ENCODE measurements at places on chromosomes 2 and 18. TPM values are rescaled to one million over a fixed set of nuclear protein-coding genes. Genes with fewer than 3 reads are reported as not detected.

DNA sequence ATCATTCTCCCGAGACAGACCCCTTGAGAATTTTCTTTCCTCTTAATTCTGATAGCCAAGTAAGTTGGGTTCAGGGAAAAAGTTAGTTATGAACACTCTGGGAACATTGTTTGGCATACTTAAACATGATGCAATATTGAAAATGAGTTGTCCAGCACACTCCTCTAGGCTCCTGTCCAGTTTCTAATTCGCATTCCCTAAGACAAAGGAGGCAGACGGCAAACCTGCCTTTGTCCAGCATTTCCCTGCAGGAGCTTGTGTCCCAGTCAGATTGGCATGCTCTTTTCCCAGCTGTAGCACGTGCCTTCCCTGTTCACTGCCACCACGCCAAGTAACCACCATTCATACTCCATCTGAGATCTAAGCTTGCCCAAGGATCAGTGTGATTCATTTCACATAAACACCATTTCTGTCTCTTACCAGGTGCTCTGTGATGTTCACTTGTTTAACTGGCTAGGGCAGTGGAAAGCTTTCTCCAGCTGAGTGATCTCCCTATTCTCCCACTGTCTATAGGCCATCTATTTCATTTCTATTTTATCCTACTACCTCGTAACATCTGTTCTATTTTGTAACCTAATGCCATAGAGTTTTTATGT is 150.0 kb upstream of the EPB41L3 start:
- DNase-seq, result no peak

The POLR1A gene
- 74.6 TPM for total RNA-seq

The KATNAL2 gene
- total RNA-seq, result 0.27 TPM

GRCh38 chr2:230904856-230905447 is 20.1 kb downstream of the GPR55 start:
- DNase-seq, result no peak

GRCh38 chr2:144151851-144152250 is 368.1 kb downstream of the ZEB2 start:
- no peak for DNase-seq

DNA sequence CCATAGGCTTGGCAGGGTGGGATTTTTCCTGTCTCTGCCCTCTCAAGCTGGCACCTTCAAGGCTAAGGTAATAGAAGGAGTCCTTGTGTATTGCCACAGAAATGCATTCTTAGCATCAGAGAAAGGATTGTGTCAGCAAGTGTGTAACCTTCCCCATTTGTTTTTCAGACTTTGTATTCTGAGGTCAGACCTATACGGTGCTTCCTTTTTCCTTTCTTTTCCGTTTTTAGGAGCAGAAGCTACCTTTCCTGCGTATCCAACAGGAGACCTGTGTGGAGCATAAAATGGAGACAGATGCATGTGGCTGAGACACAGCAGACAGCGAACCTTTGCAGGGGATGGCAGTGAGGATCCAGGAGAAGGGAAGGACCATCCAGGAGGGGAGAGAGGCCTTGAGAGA is 46.6 kb downstream of the ARL5A start:
- no peak for DNase-seq

DNA sequence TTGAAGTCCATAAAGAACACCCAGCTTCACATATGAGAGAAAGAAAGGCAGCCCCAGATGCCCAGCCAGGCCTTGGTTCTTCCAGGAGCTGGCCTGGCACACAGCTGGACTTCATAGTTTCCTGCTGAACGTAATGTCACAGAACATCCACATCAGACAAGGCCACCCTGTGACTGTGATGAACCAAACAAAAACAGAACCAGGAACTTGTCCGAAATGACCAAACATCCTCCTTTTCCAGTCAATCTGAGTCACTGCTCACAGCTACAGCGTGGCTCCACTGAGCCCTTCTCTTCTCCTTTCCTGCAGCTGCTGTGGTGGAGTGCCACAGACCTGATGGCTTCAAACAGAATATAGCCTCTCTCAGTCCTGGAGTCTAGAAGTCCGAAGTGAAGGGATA is 45.4 kb upstream of the PAPOLG start:
- DNase-seq, result no peak

GRCh38 chr2:214203214-214203613 is 207.6 kb upstream of the VWC2L start:
- no peak for DNase-seq

The IL1RN gene
- total RNA-seq, result 4.2 TPM

GRCh38 chr2:65550246-65550645 is 117.8 kb upstream of the SPRED2 start:
- DNase-seq, result no peak

DNA sequence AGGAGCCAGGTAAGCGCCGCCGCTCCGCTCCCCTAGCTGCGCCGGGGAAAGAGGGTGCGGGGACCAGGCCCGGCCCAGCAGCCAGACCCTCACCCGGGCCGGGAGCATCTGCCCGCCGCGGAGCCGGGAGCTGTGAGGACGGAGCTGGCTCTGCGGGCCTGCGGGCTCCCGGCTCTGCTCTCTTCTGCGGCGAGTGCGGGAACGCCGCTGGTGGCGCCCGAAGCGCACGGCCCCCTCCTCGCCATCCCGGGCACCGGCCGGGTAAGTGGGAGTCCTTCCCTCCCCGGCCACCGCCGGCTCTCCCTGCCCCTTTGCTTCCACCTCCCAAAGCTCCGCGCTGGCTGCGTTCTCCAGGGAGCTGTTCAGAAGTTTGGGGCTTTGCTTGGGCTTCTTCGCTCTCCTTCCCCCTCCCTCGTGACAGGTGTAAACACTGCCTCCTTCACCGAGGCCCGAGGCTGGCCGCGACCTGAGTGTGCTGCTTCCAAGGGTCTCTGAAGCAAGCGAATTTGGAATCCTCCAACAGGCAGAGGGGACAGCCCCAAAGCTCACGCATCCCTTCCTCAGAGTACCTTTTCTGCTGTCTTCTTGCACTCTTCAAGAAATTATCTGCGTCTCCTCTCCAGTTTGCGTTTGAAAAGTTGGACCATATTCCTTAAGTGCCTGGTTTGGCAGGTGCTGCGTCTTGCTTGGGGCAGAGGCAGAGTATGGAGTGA is 632 bp downstream of the AFTPH start:
- peak; percentile 6 for DNase-seq

The FHOD3 gene
- total RNA-seq, result not detected

The TXNDC2 gene
- total RNA-seq, result 0.26 TPM

All from activated T-helper 1 cell treated with anti-CD3 and anti-CD28 coated beads, Interleukin-12 subunit alpha, Interleukin-12 subunit beta, Interleukin-2, Interleukin-4 antibody, amounts not matched to agents 30 ng/mL and 10 ng/mL and 1 ng/mL, durations not matched to agents 14 hours and 24 hours and 36 hours (primary cell).